ENCODE measurements at places on chromosomes 6 and 20.

- DNase-seq: no peak
Observed at GRCh38 chr20:33901132-33901523, 90.0 kb downstream of the CHMP4B start.

DNA sequence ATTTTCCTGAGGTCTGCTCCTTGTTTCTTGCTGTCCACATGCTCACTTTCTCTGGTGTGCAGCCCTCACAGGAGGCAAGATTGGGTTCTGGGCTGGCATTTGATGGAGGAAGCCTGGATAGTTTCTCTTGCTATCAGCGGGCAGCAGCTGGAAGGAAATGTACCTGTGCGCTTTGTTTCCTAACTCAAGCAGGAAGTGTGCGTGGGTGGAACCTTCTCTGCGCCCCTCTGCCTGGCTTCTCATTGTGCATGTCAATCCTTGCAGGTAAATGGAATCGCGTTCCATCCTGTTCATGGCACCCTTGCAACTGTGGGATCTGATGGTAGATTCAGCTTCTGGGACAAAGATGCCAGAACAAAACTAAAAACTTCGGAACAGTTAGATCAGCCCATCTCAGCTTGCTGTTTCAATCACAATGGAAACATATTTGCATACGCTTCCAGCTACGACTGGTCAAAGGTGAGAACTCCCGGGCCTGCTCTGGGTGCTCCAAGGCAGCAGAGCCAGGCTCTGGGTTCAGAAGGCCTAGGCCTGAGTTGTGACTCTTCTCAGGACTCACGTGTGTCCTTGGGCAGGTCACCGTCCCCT, 16.8 kb upstream of the RBM38 start:
- no peak for DNase-seq

- DNase-seq: no peak
Observed at GRCh38 chr6:36139431-36139830, 9.1 kb downstream of the MAPK13 start.

GRCh38 chr20:17189976-17190695, 36.7 kb upstream of the PCSK2 start:
- DNase-seq: no peak

DNA sequence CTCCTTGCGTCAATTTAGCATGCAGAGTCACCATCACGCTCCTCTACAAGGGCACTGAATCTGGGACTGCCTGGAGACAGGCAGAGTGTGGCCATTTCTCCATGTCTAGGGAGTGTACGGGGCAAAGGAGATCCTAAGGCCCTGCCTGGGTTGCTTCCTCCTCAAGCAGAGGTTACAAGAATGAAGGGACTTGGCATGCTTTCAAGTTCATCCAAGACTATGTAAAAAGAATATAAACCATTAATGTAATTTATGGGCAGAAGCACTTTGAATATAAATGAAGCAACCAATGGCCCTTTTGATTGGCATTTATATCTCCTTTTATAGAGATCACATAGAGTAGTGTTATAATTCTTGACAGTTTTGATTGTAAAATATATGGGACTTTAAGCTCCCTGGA, 137.5 kb downstream of the BTBD3 start:
- no peak for DNase-seq

GRCh38 chr6:152173321-152173720, 365.8 kb downstream of the ESR1 start:
- DNase-seq: no peak

DNA sequence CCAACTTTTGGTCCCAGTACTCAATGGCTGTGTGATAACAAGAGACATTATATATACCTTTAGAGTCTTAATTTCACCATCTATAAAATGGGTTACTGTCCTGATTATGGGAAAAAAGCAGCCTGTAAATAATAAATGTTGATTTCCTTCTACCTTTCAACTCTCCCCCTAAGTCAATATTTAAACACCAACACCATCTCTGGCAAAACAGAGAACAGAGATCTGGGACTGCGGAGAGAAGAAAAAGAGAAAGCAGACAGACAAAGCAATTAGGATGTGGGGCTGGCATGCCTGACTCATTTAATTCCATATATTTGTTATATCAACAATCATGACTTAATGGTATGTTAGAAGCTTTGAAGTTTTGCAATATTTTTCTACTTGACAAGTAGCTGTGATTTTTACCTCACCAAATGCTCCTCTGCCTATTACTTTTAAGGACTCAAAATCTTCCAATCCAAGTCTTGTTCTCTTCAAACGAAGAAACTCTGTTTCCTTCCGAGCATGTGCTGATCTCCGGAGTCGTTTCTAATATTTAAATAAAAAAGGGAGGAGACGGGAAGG, 23.3 kb downstream of the STK38 start:
- DNase-seq: no peak

GRCh38 chr6:147503587-147503986, 4.9 kb upstream of the SAMD5 start:
- no peak for DNase-seq

DNA sequence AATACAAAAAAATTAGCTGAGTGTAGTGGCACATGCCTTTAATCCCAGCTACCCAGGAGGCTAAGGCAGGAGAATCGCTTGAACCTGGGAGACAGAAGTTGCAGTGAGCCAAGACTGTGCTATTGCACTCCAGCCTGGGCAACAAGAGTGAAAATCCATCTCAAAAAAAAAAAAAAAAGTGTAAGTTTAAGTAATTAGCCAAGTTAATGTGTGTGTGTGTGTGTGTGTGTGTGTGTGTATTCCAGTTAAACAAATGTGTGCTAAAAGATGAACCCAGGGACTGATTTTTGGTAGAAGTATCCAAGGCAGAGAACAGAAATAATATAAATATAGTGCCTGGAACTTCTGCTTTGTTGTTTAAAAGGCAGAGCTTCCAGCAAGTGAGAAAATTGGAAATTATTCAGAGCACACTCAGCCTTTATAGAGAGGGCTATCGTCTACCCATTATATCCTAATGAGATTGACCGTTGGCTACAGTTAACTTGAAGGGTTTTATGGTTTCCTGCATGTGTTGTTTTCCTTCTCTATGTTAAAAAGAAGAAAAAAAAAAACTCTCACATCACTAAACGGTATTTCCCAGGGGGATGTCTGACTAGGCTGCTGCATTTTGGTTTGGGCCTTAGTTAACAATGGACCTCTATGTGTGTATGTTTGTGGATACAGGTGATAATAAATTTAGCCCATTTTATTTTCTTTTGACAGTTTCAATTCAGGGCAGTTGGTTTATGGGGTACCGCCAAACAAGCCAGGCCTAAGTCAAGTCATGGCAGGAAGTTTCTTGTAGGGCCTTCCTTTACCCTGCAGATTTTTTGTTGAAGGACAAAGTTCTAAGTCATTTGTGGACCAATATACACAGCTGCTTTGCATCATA, 9.8 kb downstream of the SOX4 start:
- DNase-seq: no peak

- peak; percentile 32 for DNase-seq
Observed at GRCh38 chr20:50625986-50626677, 65.2 kb downstream of the RIPOR3 start.

- DNase-seq: no peak
Observed at GRCh38 chr6:30061858-30062458, 893 bp downstream of the POLR1H start.

DNA sequence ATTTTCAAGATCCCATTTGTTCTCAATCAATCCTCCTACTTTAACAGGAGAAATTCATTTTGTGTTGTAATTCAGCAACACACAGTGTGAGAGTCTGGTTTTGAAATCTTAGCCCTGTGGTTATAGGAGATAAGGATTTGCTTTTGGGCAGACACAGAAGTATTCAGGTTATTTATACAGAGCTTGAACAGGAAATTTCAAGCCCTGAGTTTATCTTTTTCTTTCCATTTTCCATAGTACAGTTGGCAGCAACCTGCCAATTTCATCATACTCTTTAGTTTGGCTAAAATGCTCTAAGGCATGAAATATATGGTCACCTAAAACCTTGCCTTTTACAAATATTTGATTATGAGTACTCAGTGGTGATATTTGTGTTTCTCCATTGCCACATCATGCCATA, 41.4 kb downstream of the PKIB start:
- no peak for DNase-seq

DNA sequence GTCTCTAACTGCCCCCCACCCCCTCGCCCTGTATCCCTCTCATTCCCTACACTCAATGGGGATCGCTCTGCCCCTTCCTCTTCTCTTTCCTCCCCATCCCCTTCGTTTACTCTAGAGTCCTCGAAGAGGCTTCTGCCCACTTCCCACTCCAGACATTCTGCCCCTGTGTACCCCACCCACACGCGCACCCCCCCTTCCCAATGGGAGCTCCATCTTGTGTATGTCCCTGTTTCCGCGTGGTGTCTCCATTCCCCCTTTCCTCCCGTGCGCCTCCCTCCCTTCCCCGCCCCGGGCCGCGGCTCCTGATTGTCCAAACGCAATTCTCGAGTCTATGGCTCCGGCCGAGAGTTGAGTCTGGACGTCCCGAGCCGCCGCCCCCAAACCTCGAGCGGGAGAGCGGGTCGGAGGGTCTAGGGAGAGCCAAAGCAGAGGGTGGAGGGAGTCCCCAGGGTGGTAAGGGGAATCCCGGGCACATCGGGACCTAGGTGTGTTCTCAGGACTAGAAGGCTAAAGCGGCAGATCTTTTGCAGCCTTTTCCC, 679 bp upstream of the RING1 start:
- DNase-seq: no peak

DNA sequence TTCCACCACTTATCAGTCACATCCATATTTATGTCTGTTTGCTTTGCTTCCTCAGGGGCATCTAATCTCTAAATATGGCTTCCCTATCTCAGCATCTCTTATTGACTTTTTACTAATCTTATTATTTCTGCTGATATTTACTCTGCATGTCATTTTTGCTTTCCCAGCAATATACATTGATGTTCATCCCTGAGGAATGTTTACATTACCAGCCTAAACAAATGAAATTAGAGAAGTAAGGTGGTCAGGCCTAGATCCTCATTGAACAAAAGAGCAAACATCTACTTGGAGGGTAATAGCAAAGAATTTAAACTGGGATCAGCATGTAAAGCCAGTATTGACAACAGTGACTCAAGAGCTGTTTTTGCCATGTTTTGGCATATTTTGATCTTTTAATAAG, 546.4 kb downstream of the MMUT start:
- DNase-seq: peak; percentile 17

DNA sequence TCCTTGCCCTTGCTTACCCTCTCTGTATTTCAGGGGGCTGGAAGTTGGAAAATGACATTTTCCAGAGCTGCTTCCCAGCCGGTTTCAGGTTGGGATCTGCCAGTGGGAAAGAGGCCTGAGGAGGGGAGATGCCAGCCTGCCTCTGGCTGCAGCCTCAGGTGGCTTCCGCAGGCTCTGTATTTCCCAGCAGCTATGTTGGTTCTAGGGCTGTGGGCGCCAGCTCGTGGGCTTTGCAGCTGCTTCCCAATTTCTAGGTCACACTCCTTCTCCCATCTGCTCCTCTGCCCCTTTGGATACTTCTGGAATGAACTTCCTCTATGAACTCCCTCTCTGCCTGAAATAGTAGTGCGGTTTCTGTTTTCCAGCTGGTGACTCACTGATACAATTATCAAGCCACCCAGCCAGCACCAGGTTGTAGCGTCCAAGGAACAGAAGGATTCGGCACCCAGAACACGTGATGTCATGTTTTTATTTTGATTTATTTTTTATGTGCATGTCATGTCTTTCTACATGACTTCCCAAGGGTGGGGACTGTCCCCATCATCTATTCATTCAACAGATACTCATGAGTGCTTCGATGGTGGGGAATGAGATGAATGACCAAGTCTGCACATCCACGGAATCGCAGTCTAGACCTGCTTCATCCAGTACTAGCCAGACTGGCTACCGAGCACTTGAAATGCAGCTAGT, 38.0 kb downstream of the TGM2 start:
- no peak for DNase-seq

- DNase-seq: no peak
Observed at GRCh38 chr6:106496823-106497222, 132.5 kb downstream of the RTN4IP1 start.

GRCh38 chr6:106685833-106686232, 56.5 kb downstream of the QRSL1 start:
- DNase-seq: no peak

GRCh38 chr6:69294862-69295261, 501.9 kb downstream of the LMBRD1 start:
- DNase-seq: no peak

GRCh38 chr6:125829433-125829832, 38.7 kb downstream of the NCOA7 start:
- DNase-seq: no peak

DNA sequence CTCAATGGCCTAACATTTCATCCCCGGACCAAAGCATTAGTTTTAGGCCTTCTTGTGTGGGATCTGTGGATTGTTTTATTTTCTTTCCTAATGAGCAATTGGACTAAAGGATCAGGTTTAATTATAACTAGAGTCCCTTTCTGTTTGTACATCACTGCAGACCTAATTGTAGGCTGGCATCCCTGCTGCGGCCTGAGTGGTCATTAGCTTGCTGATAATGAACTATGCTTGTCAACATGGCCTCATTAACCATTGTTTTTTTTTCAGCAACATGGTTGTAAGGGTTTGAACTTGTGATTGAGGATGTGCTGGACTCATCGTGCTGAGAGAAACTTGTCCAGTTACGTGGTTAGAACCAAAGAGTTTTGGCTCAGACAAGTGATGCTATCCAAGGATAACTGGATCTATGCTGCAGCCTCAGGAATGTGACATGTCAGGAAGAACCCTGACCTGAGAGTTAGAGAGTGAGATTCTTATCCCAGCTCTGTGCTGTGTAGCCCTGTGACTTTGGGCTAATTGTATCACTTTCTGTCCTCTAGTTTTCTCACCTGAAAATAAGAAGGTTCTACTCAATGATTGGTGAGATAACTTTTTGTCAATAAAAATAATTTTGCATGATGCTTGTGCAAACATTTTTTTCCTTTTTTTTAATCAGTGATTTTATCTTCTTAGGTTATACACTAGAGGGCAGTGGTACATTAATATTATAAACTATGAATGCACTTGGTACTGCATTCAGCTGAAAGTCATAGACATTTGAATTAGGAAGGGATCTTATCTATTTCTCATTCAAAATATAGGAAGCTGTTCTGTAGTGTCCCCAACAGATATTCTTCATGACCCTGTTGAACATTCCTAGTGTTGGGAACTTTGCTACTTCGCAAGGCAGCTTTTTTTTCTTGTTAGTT, 140.9 kb downstream of the RNF144B start:
- DNase-seq: peak; percentile 7

DNA sequence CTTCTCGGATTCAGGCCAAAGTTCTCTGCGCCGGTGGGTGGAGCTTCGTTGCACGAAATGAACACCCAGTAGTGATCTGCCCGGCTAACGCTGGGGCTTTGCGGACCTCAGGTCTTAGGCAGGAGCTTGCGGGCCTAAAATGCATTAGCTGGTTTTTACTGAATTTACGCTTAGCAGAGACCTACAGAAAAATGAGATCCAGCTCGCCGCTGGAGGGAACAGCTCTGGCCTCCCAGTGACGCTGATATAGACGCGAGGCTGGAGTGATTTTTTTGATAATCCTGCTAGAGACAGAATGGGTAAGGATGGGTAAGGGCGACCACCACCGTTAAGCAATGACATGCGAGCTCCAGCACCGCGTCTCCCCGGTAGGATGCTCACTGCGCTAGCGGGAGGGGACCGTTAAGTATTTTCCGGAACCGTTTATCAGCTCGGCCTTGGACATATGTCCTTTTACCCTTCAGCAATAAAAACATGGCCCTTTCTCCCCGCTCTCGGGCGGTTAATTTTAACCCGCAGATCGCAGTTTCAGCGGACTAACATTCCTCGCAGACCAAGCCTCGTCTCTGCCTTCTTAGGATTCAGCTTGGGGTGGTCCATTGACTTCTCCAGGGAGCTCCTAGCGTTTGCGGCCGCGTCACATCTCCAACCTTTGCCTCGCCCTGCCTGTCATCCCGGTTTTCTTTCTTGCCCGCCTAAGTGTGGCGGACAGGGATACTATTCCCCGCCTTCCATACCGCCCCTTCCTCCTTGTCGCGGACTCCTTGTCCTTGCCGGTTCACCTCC, 109.3 kb downstream of the GPX5 start:
- DNase-seq: no peak
